ENCODE measurements at places on chromosomes 7 and 10.

GRCh38 chr10:71842422-71842821 is 8.6 kb downstream of the PSAP start:
- no peak for DNase-seq

DNA sequence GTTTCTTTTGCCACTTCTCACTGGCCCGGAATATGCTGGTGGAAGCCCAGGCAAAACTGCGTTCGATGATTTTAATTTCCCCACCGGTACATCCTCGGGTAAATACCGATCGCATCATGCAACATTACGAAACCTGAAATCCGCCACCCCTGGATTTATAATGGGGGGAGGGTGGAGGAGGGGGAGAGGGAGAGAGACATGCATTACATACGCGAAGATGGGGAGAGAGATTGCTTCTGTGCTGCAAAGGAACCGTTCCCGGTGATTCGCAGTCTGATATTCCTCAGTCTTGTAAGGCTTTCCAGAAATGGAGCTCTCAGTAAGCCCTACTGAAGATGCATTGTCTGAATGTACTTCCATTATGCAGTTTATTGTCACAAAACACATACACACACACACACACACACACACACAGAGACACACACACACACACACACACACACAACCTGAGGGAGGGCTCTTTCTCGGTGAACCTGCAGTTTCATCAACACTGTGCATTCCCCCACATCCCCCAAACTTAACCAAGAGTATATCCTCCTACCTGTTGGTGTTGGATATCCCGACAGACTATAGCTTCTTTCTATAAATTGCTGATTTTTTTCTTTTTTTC is 741 bp downstream of the GPR85 start:
- DNase-seq: no peak

DNA sequence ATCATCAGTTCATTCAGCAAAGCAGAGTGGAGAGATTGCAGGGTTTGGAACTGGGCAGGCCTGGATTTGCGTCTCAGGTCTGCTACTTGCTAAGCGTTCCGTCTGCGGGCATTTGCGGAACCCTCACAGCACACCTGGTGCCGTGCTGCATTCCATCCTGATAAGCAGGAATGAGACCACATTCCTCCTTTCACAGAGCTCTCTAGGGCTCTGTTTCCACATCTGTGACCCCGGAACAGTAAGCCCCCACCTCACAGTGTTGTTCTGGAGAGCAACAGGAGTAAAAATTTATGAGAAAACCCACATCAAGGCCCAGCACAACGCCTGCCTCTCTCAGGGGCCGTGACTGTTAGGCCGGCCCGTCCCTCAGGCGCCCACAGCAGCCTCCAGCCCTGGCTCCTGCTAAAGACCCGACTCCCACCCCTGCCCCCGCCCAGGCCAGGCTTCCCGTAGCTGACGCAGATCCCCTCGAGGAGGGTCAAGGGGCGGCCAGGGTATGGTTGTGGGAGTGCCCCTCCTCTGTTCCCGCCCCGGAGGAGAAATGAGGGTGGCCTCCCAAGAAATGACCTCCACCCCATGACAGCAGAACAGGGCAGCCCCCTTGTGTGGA is 128.9 kb downstream of the RGS10 start:
- no peak for DNase-seq

GRCh38 chr7:88169717-88170320 is 50.0 kb downstream of the SRI start:
- peak; percentile 11 for DNase-seq

GRCh38 chr10:46540412-46541016 is 15.9 kb downstream of the GPRIN2 start:
- DNase-seq: no peak

GRCh38 chr7:31134246-31135188 is 82.4 kb downstream of the ADCYAP1R1 start:
- DNase-seq: peak; percentile 61
